T-helper 2 cell (primary cell): ENCODE measurements at places on chromosomes 16 and 17.

GRCh38 chr16:85785927-85786326 is 13.4 kb downstream of the EMC8 start:
- DNase-seq: no peak

DNA sequence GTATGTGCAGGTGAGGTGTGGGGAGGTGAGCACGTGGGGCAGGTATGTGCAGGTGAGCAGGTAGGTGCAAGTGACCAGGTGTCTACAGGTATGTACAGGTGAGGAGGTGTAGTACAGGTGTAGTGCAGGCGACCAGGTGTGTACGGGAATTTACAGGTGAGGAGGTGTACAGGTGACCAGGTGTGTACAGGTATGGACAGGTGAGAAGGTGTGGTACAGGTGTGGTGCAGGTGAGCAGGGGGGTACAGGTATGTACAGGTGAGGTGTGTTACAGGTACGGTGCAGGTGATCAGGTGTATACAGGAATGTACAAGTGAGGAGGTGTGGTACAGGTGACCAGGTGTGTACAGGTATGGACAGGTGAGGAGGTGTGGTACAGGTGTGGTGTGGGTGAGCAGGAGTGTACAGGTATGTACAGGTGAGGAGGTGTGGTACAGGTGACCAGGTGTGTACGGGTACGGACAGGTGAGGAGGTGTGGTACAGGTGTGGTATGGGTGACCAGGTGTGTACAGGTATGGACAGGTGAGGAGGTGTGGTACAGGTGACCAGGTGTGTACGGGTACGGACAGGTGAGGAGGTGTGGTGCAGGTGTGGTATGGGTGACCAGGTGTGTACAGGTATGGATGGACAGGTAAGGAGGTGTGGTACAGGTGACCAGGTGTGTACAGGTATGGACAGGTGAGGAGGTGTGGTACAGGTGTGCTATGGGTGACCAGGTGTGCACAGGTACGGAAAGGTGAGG is 12.8 kb upstream of the DBNDD1 start:
- no peak for DNase-seq

DNA sequence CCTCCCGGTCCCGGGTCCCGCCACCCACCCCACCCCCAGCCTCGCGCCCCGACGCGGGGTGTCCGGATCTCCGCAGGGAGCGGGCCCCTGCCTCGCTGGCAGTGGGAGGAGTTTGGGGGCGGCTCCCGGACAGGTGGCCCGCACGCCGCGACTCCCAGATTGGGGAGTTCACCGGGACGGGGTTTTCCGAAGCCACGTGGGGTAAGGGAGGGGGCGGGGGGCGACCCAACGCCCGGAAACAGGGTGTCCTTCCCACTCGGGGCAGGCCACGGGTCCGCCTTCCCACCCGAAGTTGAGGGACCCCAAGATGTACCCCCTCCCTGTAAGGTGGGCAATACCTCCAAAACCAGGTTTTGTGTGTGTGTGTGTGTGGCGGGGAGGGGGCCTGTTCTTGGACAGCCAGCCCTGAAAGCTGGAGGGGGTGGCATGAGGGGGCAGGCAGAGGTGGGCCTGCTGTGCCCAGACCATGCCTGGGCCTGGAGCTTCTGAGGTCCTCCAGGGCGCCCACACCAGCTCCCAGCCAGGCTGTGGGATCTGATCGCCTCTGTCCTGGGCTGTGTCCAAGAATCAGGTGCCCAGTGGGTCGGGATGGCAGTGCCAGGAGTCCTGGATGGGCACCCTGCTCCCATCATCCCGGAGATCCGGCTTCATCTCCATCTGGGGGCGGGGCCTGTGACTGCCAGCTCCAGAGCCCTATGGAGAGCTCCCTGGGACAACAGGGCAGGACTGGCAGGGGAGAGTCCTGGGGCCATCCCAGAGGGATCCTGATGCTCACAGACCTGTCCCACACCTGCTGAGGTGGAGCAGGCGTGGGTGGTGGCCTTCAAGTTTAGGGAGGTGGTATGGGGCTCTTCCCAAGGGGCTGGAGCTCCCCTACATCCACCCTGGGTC is 767 bp downstream of the SYNGR2 start:
- peak; percentile 60 for DNase-seq

GRCh38 chr17:17440938-17441675 is 35.7 kb upstream of the MED9 start:
- no peak for DNase-seq

- no peak for DNase-seq
These were observed 122.1 kb upstream of the HSBP1 start for GRCh38 chr16:83685615-83686165.

GRCh38 chr17:43808076-43808475 is 24.9 kb downstream of the MPP3 start:
- DNase-seq: no peak

DNA sequence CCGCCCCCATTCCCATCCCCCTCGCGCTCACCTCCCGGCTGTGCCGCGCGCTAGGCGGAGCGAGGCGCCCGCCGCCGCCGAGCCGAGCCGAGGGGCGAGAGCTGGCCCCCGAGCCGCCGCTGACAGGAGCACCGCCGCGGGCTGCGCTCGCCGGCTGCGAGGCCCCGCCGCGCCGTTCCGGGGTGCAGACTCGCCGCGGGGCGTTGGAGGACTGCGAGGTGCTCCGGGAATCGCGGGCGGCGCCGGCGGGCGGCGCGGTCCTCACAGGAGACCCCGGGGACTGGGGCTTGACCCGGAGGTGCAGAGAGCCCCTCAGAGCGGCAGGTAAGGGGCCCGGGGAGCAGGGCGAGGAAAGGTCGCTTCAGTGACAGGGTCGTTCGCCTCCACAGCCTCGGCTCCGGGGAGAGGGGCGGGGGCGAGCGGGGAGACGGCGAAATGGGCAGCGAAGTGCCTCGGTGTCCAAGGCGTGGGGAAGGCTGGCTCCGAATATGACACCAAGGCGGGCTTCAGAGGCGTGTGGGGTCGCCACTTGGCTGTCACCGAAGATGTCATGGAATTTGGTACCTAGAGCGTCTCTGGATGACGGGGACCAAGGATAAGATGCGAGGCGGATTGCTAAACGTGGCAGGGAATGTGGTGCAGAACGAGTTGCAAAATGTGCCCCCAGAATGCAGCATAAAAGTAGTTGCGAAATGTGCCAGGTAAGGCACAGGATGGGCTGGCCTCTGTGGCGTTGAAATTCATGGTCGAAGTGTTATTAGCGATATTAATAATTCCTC is 580 bp downstream of the TANC2 start:
- no peak for DNase-seq

DNA sequence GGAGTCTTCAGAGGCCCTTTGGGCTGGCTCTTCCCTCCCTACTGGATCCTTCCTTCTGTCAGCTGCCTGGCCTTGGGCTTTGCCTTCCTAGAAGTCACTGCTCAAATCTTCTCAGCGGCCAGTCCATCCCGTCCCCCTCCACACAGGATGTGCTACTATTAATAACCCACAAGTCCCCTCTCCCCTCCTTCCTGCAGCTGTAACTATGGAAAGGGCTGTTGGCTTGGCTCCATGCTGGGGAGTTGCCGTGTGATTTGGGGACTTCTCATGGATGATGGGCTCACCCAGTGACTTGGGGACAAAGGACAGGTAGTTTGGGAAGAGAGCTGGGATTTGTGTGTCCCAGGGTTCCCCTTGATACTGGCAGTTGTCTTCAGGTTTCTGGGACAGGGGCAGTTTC is 19.4 kb downstream of the TMEM94 start:
- DNase-seq: no peak

DNA sequence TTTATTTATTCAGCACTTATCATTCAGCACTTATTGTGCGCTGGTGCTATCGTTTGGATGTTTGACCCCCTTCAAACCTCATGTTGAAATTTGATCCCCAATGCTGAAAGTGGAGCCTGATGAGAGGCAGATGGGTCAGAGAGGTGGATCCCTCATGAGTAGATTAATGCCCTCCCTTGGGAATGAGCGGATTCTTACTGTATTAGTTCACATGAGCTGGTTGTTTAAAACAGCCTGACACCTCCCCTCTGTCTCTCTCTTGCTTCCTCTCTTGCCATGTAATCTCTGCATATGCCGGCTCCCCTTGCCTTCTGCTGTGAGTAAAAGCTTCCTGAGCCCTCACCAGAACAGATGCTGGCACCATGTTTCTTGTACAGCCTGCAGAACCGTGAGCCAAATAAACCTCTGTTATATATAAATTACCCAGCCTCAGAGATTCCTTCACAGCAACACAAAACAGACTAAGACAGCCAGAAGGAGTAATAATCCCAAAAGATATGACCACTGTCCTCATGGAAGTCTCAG is 111.1 kb downstream of the CACNG3 start:
- DNase-seq: no peak

GRCh38 chr17:5468075-5468473 is 708 bp downstream of the DHX33 start:
- DNase-seq: no peak

- DNase-seq: no peak
These were observed 223.2 kb upstream of the FOXF1 start for GRCh38 chr16:86286991-86287663.

- no peak for DNase-seq
These were observed 39.2 kb downstream of the GNA13 start for GRCh38 chr17:65017207-65017774.

GRCh38 chr17:13537167-13537731 is 64.5 kb downstream of the HS3ST3A1 start:
- no peak for DNase-seq

- no peak for DNase-seq
These were observed 236.1 kb downstream of the ZNF423 start for GRCh38 chr16:49619811-49620157.

- no peak for DNase-seq
These were observed 603 bp upstream of the TMEM95 start for GRCh38 chr17:7354262-7354843.

GRCh38 chr16:67977005-67977404 is 3.3 kb downstream of the DPEP3 start:
- DNase-seq: no peak

DNA sequence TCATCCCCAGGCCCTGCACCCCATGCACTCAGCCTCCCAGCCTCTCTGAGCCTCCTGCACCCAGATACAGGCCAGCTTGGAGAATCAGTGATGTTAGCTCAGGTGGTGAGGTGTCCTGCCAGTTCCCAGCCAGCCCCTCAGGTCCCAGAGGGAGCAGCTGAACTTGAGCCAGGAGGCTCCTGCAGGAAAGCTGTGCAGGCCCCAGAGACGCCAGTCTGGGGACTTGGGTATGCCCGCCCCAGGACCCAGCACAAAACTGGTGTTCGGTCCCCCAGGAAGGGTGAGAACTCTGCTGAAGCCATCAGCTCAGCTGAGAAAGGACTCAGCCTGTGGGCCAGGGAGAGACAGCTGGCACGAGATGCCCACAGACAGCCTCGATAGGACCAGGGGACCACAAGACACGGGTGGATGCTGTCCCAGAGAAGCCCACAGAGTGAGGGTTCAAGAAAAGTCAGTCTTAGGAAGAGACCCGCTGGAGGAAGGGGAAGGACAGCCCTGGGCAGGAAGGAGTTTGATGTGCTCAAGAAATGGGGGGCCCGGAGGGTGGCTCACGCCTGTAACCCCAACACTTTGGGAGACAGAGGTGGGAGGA is 11.0 kb downstream of the ENDOV start:
- DNase-seq: no peak

DNA sequence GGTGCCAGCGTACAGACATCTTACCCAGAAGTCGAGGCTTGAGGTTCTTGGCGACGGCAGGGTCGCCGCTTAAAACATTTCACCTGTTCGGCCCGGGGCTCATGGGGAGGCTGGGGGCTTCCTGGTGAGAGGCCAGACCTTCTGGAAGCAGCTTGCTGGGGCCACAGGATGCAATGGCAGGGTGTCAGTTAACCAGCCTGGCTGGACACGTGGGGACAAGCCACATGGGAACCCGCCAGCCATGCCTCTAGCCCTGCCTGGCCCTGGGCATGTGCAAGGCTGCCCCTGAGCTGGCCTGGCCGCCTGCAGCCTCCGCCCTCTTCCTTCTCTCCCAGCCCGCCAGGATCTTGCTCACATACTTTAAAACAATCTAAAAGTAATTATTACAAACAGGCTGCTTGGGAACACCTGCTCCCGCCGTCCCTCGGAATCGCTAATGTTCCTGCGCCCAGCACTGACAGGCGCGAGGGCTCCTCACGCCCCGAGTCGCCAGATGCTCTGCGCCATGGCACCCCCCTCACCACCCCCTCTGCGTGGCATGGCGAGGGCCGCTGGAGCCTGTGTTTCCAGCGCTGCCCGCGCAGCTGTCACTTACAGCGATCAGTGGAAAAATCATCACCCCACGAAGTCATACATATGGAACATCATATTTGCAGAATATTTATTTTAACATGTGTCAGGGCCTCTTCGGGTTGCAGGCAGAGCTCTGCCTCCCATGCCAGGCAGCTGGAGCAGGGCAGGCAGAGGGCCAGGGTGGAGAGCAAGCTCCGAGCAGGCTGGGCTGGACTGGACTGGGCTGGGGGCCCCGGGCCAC is 188.7 kb upstream of the GSE1 start:
- no peak for DNase-seq

DNA sequence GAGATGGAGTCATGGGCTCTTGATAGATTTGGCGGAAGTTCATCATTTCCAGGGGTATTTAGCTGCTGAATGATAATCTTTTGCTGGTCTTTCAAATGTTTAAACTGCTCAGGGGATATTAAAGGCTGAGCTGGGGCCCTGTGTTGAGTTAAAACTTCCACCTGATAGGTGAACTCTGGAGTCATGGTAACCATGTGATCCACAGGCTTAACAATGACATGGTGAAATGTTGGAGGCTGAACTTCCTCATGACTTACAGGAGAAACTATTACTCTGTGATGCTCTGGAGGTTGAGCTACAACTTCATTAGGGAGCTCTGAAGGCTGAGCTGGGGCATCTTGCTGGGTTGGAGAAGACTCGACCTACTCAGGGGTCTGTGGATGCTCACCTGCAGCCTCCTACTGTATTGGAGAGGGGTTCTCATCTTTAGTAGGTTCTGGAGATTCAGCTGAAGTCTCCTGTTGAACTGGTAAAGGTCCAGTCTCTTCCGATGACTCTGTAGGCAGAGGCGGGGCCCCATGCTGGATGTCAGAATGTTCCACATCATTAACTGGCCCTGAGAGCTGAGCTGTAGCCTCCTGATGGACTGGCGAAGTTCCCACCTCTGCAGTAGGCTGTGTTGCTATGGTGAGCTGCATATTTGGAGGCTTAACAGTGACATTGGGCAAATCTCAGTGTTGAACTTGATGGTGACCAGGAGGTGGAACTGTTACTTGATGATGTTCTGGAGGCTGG is 24.2 kb downstream of the RDM1 start:
- DNase-seq: no peak

GRCh38 chr16:75580-76501 is 2.2 kb upstream of the MPG start:
- no peak for DNase-seq

DNA sequence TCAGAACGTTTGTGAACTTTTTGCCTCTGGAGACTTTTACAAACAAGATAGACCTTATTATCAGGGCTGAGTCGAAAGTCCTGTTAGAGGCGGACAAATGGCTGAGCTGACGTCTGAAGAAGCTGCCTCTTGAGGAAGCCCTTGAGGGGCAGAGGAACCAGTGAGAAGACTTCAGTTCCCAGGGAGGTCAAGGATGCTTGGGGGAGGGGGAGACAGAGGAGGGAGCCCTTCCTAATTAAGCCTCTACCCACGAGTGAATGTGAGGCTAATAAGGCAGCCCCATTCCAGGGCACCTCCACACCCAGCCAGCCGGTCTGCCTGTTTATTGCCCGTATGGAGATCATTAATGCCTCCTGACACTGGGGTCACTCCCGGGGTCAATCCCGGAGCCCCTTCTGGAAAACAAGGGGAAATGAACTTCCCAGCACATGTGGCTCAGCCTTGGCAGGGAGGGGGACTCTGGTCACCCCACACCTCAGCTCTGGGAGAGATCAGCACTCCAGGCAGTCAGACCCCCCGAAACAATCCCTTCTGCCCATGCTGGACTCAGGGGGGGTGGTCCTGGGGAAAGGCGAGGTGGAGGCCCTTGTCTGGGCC is 9.2 kb upstream of the TBX4 start:
- DNase-seq: no peak

GRCh38 chr17:41837761-41838538 is at the start of gene KLHL10:
Gene KLHL10, plus strand, starts transcription at chr17:41837825. Its CDS starts 108 bp downstream, at chr17:41837933.
- no peak for DNase-seq
